ENCODE measurements at places on chromosomes 4 and X.

DNA sequence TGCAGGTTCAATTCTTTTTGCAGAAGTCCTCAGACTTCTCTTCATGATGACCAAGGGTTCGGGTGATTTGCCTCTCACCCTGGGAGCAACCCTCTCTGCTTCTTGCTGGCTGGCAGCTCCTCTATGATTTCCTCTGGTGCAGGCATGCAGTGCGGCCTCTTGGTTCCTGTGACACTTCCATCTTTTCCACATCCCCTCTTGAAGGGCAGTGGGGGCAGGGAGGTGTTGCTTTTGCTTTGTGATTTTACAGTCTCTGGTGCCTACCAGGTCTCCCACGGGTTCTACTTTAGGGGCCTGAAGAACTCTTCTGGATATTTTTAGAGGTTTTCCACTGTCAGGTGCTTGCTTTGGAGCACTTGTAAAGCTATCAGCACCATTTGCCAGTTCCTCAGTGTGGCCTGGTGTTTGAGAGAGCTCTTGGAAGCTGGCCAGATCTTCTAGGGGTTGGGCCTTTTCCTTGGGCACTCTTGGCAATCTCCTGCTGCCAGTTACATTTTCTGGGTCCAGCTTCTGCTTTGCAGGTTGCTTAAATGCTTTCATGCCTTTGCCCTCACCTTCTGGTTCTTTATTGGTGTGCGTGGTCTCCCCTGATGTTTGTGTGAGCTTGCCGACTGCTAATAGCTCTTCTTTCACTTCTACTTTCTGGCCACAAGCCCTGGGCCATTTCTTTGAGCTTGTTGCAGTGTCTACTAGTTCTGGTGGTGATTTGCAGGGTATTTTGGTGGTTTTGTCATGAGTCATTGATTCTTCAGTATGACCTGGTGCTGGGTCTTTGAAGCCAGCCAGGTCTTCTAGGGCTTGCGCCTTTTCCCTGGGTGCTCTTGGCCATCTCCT is 11.5 kb upstream of the CHST7 start:
- no peak for DNase-seq

GRCh38 chr4:173009129-173009823 is 159.3 kb upstream of the GALNT7 start:
- DNase-seq = peak; percentile 24

DNA sequence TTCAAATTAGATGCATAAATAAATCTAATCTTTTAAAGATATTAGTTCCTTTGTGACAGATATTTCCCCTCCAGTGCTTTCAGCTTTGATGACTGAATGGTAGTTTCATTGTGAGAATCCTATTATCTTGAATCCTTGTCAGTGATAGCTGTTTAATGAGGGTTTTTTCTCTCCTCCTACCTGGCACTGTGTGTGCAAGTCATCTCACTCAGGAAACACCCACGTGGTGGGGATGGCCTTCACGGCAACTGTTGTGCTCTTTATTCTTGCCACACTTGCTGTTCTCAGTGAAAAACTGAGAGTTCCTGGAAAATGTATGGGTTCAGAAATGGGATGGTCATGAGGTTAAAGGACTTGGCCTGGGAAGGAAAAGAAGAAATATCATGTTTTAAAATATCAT is 129.9 kb downstream of the SPRY1 start:
- no peak for DNase-seq

DNA sequence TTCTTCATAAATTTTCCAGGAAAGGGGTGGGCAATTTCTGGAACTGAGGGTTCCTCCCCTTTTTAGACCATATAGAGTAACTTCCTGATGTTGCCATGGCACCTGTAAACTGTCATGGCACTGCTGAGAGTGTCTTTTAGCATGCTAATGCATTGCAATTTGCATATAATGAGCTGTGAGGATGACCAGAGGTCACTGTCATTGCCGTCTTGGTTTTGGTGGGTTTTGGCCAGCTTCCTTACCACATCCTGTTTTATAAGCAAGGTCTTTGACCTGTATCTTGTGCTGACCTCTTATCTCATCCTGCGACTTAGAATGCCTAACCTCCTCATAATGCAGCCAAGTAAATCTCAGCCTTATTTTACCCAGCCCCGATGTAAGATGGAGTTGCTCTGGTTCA is 577.8 kb downstream of the NLGN4X start:
- no peak for DNase-seq

DNA sequence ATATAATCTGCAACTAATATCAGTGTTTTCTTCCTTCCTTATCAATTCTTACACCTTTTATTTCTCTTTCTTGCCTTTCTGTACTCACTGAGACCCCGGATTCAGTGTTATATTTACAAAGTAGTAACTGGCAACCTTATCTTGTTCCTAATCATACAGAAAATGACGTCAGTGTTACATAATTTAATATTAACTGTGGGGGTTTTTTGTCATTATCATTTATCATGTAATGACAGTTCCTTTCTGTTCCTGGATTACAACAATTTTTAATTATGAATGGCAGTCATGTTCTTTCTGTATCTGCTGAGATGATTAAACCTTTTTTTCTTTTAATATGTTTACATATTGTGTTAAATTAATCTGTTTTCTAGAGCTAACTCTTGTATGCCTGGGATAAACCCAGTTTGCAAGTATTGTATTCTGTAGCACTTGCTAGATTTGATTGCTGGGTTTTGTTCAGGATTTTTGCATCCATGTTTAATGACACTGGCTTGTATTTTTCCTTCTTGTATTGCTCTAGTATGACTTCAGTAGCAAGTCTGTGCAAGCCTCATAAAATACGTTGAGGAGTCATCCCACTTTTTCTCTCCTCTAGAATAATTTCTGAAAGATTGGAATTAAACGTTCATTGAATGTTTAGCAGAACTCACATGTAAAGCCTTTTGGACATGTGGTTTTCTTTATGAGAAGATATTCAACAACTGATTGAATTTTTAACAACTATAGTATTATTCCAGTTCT is 10.4 kb upstream of the HSPA4L start:
- DNase-seq = no peak

DNA sequence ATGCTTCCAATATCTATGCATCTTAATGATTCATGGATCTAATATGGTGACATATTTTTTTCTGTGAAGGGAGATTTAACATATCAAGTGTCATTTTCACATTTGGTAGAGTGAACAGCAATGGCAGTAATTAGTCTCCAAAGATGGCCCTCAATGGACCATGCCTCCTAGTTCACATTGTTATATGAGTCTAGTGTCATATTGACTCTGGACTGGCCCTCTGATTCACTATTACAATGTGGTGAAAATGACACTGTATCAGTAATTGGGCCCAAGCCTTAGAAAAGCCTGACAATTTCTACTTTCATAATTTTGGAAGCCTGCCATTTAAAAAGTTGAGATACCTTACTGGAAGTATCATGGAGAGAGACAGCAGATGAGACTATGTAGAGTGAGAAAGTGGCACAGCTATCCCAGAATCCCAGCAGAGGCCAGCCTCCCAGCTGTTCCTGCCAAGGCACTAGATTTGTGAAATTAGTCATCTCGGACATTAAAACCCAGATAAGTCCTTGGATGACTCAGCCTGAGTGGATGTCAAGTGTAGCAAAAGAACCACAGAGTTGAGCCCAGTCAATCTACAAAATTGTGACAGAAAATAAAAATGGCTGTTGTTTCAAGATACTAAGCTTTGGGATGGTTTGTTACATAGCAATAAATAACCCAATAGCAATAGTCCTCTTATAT is 68.4 kb downstream of the ARHGEF38 start:
- peak; percentile 43 for DNase-seq

GRCh38 chrX:15888062-15888461 is 33.4 kb upstream of the AP1S2 start:
- DNase-seq = no peak

DNA sequence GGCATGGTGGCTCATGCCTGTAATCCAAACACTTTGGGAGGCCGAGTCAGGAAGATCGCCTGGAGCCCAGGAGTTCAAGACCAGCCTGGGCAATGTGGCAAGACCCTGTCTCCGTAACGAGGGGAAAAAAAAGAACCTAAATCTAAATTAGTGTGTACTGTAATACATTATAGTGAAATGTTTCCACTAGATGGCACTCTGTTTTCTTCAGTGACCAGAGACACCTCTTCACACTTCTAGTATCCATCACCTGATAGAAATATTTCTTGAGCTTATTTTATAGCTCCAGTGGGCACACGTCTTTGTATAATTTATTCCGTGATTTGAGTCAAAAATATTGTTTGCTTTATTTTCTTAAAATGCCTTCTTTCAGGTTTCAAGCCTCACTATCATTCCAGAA is 600.9 kb upstream of the DIPK2B start:
- peak; percentile 46 for DNase-seq

DNA sequence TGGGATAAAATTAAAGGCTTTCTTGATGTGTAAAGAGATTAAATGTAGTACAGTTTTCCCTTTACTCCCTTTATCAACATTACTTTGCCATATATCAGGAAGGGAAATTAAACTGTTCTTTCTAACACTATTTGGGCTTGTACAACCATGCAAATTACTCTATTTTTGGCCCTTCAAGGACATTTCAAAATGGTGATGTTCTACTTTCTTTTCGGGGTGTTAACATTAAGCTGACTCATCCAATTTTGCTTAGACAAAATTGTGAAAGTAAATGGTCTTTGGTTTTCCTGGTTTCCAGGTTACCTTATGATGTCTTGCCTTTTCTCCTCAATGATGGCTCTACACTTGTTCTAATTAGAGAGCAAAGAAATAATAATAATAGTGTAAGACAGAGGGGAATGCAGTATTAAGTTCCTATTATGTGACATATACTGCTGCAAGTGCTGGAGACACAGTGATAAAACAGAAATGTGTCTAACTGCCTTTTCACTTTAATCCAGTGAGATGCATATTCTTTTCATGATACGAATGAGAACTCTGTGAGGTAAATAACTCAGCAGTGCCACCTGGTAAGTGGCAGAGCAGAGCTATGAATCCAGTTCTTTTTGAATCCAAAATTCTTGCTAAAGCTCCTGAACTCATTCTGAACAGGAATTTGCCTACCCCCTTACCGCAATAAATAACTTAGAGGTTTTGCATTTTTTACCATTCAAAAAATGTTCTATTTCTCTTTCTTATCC is 35.7 kb upstream of the PDE5A start:
- no peak for DNase-seq

DNA sequence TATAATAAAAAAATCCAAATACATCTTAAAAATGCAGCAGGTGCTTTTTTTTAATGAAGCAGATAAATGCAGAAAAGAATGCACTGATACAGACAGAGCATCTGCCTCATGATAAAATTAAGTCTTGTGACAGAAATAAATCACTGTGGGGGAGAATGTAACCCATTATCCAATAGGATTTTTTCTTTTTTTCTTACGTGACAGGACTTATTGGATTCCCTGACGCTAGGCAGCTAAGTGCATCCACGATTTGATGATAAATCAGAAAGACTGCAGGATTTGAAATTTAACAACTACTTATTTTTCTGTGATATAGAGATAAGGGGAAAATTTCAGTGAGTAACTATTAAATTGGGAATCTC is 110.6 kb upstream of the PPARGC1A start:
- no peak for DNase-seq

DNA sequence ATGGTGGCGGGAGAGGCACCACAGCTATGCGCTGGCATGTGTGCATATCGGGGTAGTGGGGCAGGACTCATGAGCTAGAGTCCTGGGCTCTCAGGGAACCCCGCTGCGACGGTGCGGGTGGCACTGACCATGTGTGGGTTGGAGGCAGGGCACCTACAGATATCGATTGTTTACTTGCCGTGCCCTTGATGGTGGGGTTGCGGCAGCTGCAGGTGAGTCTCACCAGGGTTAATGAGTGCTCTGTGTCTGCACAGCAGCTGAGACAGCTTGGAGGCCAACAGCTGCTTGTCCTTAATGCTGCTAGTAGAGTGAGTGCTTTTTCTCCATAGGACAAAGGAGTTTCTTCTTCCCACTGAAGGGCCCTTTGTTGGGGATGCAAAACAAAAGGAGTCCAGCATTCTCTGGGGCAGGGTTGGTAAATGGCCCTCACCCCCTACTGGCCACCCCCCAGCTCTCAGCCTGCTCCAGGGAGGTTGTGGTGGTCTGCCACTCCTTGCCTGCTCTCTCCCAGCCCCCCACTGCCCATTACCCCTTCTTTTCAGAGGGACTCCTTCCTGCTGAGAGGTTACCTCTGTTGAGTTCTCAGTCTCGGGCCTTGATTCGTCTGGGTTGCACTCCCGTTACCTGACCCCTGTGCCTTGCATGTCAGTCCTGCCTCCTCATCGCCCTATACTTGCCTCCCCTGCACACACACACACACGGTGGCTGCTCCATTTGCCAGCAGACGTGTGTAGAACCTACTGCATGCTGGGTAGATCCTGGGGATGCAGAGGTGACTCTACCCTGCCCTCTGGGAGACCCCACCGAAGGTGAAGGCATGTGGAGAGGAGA is 52.8 kb downstream of the TBC1D14 start:
- DNase-seq = no peak

DNA sequence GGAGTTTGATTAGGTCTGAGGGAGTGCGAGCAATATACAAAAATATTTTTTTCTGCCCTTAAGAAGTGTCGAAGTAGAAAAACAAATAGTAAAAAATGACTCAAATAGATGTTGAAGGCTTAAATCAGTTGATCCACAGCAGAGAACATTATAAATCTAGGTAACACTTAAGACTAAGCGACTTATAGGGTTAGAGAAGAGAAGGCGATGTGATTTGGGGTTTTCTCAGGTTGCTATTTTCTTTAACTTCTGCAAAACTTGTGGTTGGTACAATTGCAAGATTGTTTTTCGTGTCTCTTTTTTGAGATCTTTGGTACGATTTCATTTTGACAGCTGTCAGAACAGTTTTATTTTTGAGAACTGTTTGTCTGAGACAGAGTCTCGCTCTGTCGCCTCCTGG is 1479.5 kb downstream of the PCDH7 start:
- no peak for DNase-seq

GRCh38 chr4:6938647-6939271 is 29.1 kb downstream of the TBC1D14 start:
- no peak for DNase-seq

DNA sequence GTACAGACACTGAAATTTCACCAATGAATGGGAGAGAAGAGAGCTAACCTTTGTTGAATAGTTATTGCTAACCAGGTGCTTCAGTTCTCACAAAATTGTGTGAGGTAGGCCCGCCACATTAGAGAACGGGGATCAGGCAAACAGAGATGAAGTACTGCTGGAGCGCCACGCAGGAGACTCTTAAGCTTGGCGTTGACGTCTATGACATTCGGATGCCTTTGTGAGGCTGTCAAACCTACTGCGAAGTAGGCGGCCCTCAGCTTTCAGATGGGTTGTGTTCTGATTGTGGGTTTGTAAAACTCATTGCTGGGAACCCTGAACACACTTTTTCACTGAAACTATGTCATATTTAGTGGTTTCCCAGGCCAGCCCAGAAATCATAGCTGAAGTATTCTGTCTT is 173.6 kb downstream of the CBR4 start:
- no peak for DNase-seq

GRCh38 chr4:20126906-20127305 is 124.8 kb upstream of the SLIT2 start:
- peak; percentile 81 for DNase-seq

GRCh38 chrX:130120746-130121504 is 10.6 kb upstream of the ELF4 start:
- DNase-seq = peak; percentile 84

DNA sequence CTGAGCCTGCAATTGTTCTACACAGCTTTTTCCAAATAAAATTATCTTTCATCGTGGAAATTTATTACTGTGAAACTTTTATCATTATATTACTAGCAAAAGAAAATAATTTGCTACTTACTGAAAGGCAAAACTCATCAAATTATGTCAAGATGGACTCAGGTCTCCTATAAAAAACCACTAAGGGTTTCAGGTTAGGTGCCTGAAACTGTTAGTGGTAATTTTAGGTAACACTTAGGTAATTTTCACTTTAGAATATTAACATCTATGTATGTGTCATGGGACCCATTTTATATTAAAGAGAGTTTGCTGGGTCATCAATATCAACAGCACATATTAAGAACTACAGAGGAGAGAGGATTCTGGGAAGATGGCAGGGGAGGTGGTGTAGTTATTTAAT is 651.5 kb downstream of the CENPC start:
- no peak for DNase-seq
